ENCODE measurements at places on chromosomes 13 and 19.

GRCh38 chr13:62879071-62879470, 1463.4 kb upstream of the PCDH20 start:
- DNase-seq, result no peak

- no peak for DNase-seq
Observed at GRCh38 chr13:97235549-97236231, 13.6 kb downstream of the MBNL2 start.

DNA sequence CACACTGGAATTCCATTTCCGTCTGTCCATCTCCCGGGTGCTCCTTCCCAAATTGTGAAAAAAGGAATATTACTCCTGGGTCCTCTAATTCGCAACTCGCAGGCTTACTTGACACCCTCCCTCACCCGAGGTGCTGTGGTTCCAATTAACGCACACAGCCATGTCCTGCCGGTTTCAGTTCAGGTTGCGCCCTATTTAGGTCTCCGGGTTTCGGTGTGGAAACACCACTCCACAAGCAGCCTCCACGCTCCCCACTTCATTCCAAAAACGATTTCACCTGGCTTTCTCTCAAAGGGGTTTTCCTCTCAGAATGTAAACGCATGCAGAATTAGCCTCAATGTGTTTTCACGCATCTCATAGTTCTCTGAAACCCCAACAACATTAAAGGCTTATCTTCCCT, 37.9 kb downstream of the NAXD start:
- no peak for DNase-seq

DNA sequence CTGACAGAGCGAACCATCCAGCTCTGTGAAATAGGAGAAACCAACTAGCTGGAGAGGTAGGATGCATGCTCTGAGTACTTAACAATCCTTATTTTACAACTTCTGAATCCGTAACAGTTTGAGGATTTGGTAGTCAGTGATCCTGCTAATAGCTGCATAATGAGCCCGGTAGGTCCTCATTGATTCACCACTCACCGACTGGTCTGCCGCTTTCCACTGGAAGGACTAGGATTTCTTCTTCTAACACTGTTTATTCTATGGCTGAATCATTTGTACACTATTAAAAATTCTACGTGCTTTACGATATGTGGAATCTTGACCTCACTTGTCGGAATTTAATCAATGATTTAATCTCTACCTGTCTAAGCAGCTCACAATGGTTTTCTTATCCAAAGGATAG, 33.9 kb downstream of the SPATA13 start:
- DNase-seq, result no peak

- DNase-seq, result no peak
Observed at GRCh38 chr13:39963612-39964011, 308.1 kb downstream of the COG6 start.

DNA sequence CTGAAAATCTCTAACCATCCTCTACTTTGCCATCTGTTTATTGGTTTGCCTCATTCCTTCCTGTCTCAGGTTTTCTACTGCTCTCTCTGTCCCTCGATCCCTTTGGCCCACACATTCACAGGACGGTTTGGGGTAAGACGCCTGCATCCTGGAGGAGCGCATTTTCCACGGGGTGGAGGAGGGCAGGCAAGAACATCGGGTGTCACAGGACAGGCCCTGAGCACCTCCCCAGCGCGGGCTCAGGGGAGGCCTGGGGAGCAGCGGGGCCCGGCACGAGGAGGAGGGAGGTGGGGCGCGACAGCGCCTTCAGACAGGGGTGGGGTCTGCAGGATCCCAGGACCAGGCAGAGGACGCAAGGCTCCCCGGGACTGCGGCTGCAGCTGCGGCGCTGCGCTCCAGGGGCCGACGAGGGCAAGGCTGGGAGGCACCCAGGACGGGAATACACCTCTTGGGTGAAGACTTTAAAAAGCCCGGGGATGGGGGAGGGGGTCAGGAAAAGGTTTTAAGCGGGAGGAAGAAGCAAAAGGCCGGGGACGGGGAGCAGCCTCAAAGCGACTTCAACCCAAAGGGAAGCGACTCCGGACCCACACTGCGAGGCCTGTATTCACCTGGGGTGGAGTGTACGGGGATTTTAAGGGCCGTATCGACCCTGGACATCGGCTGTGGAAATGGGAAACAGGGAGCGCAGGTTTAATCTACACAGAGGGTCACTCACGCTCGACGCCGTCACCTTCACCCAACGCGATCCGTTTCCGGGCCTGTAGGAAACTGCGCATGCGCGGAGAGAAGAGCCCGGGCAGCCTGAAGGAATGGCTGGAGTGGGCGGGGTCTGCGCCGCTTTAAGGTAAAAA, at the start of gene ZNF415:
TSS of gene ZNF415 (minus strand) at position 770 of the 851 bp plus-strand sequence. CDS start 10,234 bp downstream, outside the sequence.
- DNase-seq, result peak; percentile 10

- peak; percentile 80 for DNase-seq
Observed at GRCh38 chr19:55643003-55643886, at the start of gene ZNF581. Gene ZNF581 (plus strand): TSS chr19:55643649. CDS start chr19:55644572, 923 bp downstream.

DNA sequence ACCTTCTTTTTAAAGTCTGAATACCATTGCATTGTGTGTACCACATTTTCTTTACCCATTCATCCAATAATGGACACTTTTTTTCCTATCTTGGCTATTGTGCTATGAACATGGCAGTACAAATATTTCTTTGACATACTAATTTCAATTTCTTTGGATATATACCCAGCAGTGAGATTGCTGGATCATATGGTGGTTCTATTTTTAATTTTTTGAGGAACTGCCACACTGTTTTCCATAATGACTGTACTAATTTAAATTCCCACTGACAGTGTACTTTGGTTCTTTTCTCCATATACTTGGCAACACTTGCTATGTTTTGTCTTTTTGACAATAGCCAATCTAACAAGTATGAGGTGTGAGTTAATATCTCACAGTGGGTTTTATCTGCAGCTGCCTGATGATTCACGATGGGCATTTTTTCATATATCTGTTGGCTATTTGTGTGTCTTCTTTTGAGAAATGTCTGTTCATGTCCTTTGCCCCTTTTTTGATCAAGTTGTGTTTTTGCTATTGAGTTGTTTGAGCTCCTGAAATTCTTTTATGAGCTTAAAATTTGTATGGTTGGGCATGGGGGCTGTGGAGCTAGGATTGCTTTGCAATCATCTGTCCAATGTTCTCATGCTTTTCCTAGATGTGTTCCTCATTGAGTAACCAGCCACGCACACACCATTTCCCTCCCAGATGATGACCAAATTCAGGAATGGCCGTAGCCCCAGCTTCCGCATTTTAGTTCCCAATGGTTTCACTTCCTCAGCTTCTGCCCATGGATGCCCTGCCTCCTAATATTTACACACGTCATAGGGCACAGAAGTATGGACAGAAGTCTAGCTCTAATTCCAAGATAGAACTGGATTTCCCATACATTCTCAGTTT, 380.0 kb upstream of the SGCG start:
- no peak for DNase-seq

GRCh38 chr19:8922591-8922990, 87.6 kb downstream of the MUC16 start:
- no peak for DNase-seq

GRCh38 chr13:25816239-25816638, 235.6 kb downstream of the SHISA2 start:
- no peak for DNase-seq

DNA sequence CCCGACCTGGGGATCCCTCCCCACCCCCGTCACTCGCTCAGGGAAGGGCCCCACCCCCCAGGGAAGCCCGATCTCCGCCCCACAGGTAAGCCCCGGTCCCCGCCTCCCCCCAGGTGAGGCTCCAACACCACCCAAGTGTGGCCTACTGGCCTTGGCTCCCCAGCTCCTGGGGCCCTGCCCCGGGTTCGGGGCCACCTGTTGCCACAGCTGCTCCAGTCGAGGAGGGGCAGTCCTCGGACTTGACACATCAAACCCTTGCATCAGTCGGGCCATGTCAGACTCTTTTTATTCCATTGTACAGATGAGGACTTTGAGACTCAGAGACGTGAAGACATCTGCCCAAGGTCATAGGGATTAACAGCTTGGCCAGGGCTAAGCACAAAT, 512 bp downstream of the CC2D1A start:
- DNase-seq, result no peak

DNA sequence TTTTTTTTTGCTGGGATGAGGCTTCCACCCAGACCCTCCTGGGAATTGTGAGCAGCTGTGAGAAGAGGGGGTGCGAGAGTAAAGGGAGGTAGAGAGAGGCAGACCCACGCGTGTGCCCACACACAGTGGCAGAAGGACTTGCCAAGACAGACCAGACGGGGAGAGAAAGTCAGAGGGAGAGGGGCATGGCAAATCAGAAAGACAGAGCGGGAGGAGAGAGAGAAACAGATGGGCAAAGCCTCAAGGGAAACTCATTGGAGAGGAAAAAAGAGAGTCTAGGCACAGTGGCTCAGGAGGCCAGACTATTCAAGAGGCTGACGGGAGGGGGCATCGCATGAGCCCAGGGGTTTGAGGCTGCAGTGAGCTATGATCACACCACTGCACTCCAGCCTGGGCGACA, 17.0 kb downstream of the CATSPERG start:
- no peak for DNase-seq

GRCh38 chr19:5978606-5979552, 939 bp upstream of the RANBP3 start:
- no peak for DNase-seq

GRCh38 chr19:48970923-48971395, 5.8 kb downstream of the FTL start:
- peak; percentile 67 for DNase-seq
